ENCODE measurements at places on chromosomes 6 and 20.

GRCh38 chr6:11437824-11438459, 99.6 kb upstream of the TMEM170B start:
- DNase-seq: no peak

DNA sequence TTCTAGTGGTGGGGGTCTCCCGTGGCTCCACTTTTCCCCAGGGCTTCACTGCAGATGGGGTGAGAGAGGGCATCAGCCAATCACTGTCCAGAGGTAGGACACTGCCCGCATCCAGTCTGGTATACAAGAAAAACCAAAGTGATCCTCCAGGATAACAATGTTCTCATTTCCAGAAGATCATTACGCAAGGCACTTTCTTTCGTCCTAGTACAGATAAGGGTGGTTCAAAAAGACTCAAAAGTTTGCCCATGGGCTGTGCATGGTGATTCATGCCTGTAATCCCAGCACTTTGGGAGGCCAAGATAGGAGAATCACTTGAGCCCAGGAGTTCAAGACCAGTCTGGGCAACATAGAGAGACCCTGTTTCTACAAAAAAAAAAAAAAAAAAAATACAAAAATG, 16.4 kb downstream of the GMDS start:
- no peak for DNase-seq

GRCh38 chr20:58458342-58459057, 56.7 kb downstream of the APCDD1L start:
- DNase-seq: no peak

- no peak for DNase-seq
Measured at GRCh38 chr6:15076565-15076964, 169.3 kb upstream of the JARID2 start.

DNA sequence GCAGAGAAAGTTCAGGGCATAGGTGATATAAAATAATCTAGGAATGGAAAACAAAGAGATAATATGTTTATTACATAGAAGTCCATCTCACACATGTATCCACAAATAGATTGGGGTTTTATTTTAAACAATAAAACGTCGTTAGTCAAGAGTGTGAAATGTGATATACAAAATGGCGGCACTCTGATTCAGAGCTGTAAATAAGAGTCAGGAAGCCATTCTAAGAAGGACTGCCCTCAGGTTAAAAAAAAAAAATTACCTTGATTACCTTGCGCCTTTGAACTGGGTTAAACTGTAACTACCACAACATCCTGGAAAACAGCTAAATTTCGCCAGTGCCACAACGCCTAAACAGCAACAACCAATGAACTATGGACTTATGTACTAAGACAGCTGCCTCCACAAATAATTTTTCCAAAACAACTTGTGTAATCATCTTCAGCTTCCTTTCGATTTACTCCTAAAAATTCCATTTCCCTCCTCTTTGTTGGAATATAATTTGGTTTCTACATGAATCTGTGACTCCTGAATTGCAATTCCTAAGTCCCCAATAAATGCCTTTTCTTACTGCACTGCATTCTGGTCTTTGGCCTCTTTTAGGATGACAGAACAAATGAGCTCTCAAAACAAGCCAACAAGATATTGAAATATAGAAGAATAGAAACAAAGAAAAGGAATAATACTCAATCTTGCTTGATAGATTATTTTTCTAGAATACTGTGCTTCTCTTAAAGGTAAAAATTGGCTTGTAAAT, 1019.5 kb upstream of the MAP3K7 start:
- DNase-seq: no peak

DNA sequence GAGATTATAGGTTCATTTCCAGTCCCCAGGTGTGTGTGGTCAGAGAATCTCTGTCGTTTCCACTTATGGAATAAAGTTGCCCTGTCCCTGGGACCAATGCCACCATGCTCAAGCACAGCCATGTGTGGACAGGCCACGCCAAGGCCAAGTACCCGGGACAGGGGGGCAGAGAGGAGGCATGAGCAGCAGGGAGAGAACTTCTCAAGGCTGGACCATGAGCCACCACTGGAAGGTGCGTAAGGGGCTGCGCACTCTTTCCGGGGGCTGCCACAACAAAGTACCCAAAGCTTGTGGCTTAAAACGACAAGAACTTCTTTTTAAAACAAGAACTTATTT, 209.2 kb upstream of the KCNQ5 start:
- DNase-seq: no peak

DNA sequence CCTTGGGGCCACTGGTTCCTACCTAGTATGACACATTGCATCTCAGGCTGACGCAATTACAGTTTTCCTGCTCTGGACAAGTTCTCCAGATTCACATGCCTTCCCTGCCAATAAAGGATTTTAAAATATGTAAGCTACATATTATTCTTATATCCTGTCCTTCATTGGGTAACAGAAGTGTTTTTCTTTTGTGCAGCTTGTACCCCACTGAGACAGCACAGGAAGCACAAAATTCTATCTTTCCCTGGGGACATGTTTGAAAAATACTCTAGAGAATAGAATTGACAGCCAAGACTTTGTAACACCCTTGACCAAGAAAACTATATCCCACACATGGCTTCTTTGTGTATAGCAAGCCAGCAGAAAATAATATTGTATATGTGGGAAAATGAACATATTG, 456.8 kb downstream of the MAFB start:
- no peak for DNase-seq

All from activated CD4-positive, alpha-beta memory T cell treated with anti-CD3 and anti-CD28 coated beads, Interleukin-2, amount 10 ng/mL, durations not matched to agents 7 days and 5 days (primary cell).